CD8-positive, alpha-beta memory T cell (primary cell): ENCODE measurements at places on chromosomes 7 and 10. TPM values are rescaled to one million over a fixed set of nuclear protein-coding genes. Genes with fewer than 3 reads are reported as not detected.

GRCh38 chr10:77874872-77875271 lies 51.7 kb downstream of the DLG5 start:
- no peak for DNase-seq

DNA sequence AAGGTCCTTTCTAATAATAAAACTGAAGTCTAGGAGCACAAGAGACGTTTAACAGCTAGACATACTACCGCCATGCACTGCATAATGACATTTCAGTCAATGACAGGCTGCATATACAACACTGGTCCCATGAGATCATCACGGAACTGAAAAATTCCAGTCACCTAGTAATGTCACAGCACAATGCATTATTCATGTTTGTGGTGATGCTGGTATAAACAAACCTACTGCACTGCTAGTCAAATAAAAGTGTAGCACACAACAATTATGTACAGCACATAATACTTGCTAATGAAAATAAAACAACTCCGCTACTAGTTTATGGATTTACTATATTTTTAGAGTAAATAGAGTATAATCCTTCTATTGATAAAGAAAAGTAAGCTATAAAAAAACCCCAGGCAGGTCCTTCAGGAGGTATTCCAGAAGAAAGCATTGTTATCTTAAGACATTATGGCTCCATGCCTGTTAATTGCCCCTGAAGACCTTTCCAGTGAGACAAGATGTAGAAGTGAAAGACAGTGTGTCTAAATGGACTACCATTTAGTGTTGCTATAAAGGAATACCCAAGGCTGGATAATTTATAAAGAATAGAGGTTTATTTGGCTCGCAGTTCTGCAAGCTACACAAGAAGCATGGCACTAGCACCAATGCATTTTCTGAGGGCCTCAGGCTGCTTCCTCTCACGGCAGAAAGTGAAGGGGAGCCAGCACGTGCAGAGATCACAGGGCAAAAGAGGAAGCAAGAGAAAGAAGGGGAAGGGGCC lies 47.1 kb downstream of the HIBADH start:
- DNase-seq: no peak

- no peak for DNase-seq
These were observed 11.1 kb upstream of the LRRC27 start for GRCh38 chr10:132320654-132321469.

GRCh38 chr10:11397980-11398580 lies 213.4 kb downstream of the USP6NL start:
- DNase-seq: no peak

GRCh38 chr7:5776894-5777660 lies 4.4 kb downstream of the RNF216 start:
- no peak for DNase-seq

DNA sequence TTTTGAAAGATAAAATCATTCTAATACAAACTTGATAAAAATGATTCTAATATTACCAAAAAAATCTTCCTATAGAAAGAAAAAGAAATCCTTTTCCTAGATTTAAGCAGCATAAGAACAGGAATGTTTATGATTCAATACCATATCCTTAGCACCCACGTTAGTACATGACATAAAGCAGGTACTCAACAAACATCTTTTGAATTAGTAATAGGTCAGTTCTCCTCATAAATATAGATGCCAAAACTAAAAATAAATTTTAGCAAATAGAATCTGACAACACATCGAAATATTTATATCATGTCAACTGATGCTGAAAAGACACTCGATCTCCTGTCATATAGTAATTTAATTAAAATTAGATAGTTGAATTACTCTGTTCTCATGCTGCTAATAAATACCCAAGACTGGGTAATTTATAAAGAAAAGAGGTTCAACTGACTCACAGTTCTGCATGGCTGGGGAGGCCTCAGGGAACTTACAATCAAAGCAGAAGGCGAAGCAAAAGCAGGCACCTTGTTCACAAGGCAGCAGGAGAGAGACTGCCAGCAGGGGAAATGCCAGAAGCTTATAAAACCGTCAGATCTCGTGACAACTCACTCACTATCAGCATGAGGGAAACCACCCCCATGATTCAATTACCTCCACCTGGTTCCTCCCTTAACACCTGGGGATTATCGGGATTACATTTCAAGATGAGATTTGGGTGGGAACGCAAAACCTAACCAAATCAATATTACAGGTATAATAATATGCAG lies 191.8 kb downstream of the HTR7 start:
- DNase-seq: no peak

GRCh38 chr10:76939933-76940468 lies 697.6 kb downstream of the KCNMA1 start:
- DNase-seq: no peak

SKIDA1 gene
- 0.20 TPM for polyA plus RNA-seq

LMOD2 gene
- polyA plus RNA-seq: not detected

MYO1G gene
- polyA plus RNA-seq: 182 TPM

FLNC gene
- polyA plus RNA-seq: not detected
